ENCODE measurements at places on chromosomes 4 and X.

- no peak for DNase-seq
Observed at GRCh38 chr4:27514711-27515110, 654.1 kb downstream of the STIM2 start.

DNA sequence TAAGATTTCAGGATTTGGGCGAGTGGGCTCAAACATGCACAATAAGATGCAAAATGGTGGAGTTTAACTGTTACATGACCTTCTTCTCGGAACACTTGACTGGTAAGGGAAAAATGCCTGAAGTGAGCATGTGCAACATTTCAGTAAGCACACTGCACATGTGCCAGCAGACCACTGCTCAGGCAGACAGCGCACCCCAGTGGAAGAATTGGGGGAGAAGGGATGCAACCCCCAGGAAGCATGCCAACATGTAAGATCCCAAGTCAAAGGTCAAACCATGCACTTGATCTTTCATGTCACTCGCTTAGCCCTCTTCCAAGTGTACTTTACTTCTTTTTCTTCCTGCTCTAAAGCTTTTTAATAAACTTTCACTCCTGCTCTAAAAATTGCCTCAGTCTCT lies 256.3 kb downstream of the CENPC start:
- peak; percentile 18 for DNase-seq

DNA sequence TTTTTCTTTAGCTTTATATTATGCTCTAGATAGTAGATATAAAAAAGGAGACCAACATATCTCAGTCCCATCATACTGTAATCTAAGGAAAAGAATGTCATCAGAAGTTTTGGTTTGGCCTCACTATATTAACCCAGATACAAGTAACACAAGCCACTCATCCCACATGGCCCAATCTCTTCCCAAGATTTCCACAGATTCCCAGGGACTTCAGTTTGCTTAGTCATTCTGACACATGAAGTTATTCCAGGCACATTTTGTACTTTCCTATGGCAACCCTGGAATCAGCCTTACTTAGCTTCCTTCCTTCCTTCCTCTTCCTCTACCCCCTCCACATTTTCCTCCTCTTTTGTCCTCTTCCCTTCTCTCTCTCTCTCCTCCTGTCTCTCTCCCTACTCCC lies 21.7 kb upstream of the DCLK2 start:
- no peak for DNase-seq

DNA sequence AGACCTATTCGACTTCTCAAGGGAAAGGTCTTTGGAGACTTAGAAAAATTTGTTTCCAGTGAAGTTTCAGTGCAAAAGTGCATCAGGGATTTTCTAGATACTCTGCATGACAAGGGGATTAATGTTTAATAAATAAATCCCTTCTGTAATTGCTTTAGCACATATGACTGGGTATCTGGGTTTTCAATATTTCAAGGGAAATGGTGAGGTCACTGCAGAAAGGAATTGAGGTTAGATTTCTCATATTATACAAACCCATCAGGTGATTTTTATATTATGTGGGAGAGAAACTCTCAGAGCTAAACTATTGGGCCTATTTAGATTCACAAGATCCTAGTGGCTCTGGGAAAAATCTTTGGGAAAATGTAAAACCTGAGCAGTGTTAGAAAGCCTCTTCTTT lies 48.3 kb upstream of the SLC4A4 start:
- no peak for DNase-seq

DNA sequence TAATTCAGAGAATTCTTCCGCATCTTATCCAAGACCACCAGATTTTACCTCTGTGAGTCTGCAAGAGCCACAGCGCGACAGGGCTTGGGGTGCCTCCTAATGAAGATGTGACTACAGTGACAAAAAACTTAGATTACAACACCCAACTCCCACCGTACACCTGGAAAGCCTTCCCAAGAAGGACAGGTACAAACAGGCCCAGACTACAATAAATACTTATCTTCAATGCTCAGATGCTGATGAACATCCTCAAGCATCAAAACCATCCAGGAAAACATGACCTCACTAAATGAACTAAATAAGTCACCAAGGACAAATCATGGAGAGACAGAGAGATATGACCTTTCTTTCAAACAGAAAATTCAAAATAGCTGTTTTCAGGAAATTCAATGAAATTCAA lies 20.8 kb upstream of the ABCG2 start:
- no peak for DNase-seq

- no peak for DNase-seq
Observed at GRCh38 chr4:53916431-53916889, 147.9 kb downstream of the CHIC2 start.

GRCh38 chr4:47473141-47473750 lies 9.7 kb upstream of the COMMD8 start:
- no peak for DNase-seq

- no peak for DNase-seq
Observed at GRCh38 chr4:26809811-26810210, 50.8 kb upstream of the STIM2 start.
